ENCODE measurements at places on chromosomes 7 and 10.

- no peak for DNase-seq
These were observed 61.7 kb upstream of the CCNY start for GRCh38 chr10:35274498-35275060.

DNA sequence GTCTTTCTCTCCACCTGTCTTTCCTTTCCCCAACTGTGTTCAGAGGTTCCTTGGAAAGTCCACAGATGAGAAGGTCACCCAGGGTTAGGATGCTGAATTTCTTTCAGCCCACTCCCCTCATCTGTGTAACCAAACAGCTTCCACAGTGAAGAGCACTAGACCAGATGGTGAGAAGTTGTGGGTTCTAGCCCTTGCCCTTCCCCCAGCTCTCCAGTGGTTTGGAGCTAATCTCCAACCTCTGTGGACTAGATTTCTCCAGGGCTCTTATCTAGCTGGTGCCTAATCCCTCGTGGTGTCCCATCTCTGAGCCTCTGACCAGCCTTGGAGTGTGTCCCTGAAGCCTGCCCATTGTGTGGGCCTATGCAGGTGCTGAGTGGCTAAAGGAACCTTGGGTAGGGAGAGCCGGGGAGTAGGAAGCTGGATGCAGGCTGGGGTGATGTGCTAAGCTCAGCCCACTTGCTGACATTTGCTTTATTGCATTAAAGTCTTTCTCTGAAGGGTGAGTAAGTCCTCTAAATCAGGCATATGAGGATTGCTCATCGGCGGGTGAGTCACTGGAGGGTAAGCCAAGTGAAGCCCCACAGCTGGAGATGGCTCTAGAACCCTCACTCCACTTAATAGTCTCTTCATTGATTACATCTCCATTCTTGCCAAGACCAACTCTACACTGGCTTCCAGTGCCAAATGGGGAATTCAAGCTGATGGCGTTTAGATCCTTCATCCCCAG is 14.9 kb downstream of the DUSP5 start:
- no peak for DNase-seq

DNA sequence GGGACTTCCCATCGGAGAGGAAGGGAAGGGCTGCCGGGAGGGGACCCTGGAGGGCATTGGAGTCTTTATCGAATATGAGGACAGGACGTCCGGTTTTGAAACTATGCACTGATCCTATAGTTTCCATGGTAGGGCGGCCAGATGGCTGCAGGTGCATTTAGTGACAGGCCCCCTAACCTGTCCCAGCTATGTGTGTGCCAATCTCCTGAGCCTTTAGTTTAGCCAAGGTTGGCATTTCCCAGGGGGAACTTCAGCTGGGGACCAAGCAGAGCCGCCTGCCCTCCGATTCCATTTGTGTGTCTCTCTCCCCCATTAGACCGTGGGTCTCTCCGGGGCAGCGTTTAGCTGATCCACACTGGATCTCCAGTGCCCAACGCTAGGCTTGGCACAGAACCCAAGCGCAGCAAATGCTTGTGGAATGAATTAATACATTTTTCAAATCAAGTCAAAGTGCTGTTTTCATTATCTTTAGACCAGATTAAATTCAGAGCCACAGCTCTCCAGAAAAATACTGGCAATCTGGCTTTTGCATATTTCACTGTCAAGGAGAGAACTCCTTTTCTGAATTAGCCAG is 19.9 kb downstream of the TMEM270 start:
- DNase-seq: no peak

- no peak for DNase-seq
These were observed 35.8 kb downstream of the MINDY3 start for GRCh38 chr10:15824498-15824897.

- DNase-seq: no peak
These were observed 2.3 kb upstream of the ADCK2 start for GRCh38 chr7:140670343-140670935.

GRCh38 chr10:73650537-73651331 is 5.1 kb downstream of the SYNPO2L start:
- no peak for DNase-seq

GRCh38 chr10:5477948-5478693 is 21.2 kb downstream of the CALML5 start:
- no peak for DNase-seq

DNA sequence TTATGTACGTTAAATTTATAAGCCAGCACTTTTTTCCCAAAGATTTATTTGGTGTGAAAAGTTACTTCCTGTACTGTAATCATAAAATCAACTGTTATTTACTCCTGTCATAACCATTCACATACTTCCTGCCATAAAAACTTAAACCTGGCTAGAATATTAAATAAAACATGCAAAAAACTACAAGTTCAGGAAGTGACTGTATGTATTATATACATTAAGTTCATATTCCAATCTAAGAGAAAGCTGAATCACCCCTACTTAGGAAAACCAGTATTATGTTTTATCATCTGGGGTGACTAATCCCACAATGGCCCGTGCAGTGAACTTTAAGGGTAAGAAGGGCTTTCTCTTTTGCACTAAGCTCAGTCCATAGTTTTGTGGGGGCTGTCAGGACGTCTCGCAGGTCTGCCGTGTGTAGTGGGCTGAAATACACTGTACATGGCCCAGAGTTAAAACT is 183.7 kb upstream of the KLF14 start:
- no peak for DNase-seq

DNA sequence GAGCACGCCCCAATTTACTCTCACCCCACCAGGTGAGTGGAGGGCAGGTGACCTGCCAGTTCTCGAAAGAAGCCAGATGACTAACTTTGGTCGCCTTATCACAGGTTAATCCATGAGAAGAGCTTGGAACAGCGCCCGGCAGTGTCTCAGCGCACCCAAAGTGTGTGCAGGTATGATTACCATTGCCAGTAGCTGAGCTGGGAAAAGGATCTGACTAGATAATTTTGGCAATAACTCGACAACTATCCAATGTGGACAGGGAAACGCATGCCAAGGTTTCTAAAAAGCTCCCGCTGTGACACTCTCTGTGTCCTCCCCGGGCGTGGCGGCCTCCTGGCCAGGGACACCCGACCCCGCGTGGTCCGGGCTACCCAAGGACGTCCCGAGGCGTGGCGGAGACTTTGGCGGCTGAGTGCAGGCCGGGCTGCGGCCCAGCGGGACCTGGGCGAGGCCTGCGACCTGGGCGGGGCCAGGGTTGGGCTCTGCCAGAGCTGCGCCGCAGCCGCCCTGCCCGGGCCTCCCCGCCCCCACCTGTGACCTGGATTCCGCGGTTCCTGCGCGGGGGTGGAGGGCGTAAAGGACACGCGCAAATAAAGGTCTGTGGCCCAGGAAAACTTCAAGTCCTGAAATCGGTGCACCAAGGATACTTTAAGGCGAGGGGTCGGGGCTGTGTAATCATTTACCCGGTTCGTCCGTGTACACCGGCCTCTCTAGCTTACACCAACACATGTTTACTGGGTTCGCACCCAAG is 13.7 kb upstream of the WAPL start:
- no peak for DNase-seq

- no peak for DNase-seq
These were observed 90.9 kb downstream of the COL26A1 start for GRCh38 chr7:101453617-101454016.

DNA sequence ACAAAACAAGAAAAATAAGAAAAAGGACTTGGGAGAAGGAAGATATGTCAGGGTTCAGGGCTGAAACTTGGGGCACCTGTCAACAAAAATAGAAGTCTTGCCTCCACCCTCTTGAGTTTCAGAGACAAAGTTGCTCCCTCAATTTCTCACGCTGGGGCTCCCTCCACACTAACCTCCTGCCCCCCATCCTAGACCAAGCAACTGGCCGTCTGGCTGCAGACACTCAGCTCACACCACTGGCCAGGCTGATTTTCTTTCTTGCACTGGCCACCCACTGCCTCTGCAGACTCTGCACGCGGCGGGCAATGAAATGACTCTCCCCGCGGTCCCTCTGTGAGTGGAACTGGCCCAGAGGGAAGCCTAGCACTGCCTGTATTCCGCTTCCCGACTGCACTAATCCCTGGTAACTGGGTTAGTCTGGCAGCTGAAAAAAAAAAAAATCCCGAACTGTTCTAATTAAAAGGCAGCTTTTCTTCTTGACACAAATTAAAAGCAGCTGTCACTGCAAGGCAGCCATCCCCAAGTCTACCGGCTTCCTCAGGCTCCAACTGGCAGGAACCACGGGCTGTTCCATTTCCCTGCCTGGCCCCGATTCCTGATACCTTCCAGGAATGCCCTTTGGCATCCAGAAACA is 83.5 kb downstream of the SPDYE5 start:
- DNase-seq: no peak

- no peak for DNase-seq
These were observed 112.9 kb upstream of the ZNF746 start for GRCh38 chr7:149610441-149611011.

- DNase-seq: no peak
These were observed 3.9 kb upstream of the SAR1A start for GRCh38 chr10:70174058-70174741.

- no peak for DNase-seq
These were observed 93.4 kb downstream of the NSUN6 start for GRCh38 chr10:18557960-18558359.

- DNase-seq: no peak
These were observed 115.7 kb upstream of the KMT2C start for GRCh38 chr7:152551304-152552036.

GRCh38 chr10:83332690-83333089 is 806.6 kb upstream of the GHITM start:
- DNase-seq: no peak

DNA sequence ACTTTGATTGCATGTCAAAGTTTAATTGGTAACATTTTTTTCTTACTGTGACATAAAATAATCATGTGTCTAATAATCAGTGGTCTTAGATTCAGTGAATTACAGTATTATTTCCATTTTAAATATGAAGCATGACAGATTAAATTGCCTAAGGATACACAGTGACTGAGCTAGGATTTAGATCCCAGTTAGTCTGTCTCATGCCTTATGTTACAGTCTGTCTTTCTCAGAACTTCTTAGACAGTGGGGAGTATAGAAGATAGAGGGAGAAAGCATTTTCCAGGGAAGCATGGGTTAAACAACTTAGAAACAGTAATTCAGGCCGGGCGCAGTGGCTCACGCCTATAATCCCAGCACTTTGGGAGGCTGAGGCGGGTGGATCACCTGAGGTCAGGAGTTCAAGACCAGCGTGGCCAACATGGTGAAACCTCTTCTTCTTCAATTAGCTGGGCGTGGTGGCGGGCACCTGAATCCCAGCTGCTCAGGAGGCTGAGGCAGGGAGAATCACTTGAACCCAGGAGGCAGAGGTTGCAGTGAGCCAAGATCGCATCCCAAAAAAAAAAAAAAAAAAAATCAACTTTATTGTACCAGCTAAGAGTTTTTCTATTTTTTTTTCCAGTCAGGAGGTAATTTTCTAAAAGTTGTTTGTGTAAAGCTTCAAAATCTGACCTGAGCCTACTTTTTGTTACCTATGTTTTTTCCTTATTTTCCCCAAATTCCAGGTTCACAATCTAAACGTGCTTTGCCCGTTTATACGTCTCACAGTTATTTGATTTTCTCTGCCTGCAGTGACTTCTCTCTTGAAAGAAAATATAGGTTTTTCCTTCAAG is 3.3 kb downstream of the CASD1 start:
- no peak for DNase-seq

GRCh38 chr10:47243791-47244190 is 56.2 kb upstream of the GDF10 start:
- no peak for DNase-seq

- DNase-seq: no peak
These were observed 56.5 kb upstream of the EFCAB10 start for GRCh38 chr7:105637755-105638154.

DNA sequence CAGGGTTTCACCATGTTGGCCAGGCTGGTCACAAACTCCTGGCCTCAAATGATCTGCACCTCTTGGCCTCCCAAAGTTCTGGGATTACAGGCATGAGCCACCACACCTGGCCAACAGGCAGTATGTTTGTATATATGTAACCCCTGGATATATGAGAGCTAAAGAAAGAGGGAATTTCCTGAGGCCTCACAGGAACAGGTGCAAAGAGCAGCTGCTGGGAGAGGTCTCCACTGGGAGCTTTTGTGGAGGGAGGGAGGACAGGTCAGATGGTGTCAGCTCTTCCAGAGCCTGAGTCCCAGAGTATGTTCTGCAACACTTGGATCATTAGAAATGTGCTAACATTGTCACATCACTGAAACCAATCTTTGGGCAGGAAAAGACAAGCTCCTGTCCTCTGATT is 110.1 kb upstream of the KIF5B start:
- no peak for DNase-seq

GRCh38 chr10:70354556-70354955 is 27.9 kb downstream of the LRRC20 start:
- no peak for DNase-seq

DNA sequence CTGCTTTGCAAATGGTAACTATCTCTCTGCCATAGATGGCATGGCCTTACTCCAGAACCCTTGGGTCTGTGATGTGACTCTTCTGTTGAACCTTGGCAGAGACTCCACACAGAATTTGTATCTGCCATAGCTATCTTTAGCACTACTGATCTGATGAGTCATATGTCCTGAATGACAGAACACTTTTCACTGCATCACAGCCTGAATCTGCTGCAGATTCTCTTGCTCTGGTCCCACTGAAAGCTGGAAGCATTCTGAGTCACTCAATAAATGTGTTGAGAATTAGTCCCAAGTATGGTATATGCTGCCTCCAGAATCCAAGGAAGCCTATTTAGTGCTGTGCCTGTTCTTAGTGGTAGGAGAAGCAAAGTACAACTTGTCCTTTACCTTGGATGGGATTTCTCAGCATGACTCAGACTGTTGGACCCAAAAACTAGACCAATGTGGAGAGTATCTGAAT is 39.5 kb upstream of the ANKRD1 start:
- DNase-seq: no peak

- DNase-seq: no peak
These were observed 24.0 kb downstream of the HOXA1 start for GRCh38 chr7:27071622-27072390.

- no peak for DNase-seq
These were observed 28.8 kb upstream of the GPR26 start for GRCh38 chr10:123637326-123637880.

DNA sequence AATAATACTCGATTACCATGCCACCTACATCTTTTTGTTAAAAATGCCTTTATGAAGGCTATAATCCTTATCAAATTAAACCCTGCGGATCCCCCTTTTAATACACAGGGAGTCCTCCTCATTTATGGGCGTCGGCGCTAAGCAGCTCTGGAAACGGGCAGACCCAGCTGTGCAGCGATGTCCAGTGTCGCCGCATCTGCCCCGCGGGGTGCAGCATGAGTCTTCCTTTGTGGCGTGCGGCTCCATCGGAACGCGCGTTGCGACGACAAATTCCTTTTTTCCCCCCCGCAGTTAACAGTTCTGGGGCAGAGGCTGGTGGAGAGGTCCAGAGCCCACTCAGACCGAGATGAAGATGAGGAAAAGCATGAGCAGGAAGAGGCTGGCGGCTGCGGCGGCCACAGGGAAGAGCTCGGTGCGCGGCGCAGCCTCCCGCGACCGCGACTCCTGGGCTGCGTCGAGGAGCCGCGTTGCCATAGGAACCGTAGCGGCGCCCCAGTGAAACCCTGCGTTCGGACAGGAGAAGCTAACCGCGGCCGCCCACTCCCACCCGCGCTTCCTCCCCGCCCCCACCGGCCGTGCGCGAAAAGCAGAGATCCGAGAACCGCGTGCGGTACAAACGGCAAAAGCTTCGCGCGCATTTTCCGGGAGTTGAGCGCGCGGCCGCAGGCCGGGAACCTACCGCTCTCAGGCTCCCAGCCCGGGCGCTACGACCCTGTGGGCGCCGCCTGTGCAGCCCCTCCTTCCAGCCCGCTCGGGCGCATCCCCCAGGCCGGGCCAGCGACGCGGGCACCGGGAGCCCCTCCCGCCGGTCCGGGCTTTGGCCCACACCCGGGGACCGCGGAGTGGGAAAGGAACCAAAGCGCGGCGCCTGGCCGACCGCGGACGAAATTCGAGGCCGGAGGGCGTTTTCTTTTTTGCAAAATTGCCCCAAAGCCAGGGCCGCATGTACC is 130.6 kb downstream of the SPAG6 start:
- DNase-seq: no peak

Data from activated naive CD4-positive, alpha-beta T cell (primary cell).